ENCODE measurements at places on chromosomes 16 and 17.

DNA sequence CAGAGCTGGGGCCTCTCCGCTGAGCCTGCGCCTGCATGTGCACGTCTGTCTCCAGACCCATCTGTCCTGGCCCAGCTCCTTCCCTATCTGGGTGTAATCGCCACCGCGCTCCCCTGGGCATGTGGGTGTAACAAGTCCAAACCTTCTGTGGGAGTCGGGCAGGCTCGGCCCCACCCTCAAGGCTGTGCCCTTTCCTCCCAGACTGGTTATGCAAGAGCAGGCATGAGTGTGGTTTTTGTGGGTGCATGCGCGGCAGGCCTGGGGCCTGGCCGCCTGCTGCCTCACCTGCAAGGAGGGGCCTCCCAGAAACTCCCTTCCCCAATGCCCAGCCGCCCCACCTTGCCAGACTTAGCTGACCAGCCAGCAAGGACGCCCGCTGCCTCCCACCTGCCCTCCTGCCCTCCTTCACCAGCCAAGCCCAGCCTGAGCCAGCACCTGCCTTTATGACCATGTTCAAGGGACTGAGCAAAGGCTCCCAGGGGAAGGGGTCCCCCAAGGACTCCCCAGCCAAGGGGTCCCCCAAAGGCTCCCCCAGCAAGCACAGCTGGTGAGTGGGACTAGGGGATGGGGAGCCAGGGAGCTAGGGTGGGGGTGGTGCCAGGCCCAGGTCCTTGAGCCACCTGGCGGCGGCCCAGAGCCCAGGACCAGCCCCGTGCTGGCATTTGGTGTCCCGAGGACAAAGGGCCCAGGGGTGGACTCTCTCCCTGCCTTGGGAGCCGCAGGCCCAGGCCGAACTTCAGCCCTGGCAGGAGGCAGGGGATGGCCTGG lies at the start of gene EVPLL:
TSS of gene EVPLL (plus strand) at position 342 of the 768 bp plus-strand sequence. CDS start 3,160 bp downstream, outside the sequence.
- DNase-seq: peak; percentile 57

GRCh38 chr17:82863941-82864712 lies 24.3 kb upstream of the ZNF750 start:
- DNase-seq: peak; percentile 90

GRCh38 chr16:68802190-68802589 lies 41.1 kb upstream of the TANGO6 start:
- no peak for DNase-seq

DNA sequence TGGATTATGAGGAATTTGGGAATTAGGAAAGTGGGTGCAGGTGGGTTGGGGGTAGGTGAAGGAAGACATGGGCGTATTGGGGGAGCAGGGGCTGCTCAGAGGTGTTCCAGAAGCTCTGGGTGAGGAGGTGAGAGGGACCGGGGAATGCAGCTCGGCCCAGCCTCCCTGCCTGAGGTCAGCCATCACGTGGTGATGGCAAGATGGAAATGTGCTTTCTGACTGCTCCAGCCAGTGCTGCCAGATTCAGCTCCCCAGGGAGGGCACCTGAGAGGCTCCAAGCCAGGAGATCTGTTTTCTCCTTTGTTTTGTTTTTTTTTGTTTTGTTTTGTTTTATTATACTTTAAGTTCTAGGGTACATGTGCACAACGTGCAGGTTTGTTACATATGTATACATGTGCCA lies 35.2 kb upstream of the STH start:
- no peak for DNase-seq

GRCh38 chr16:1980030-1980769 lies 1.1 kb downstream of the NOXO1 start:
- no peak for DNase-seq

- no peak for DNase-seq
Measured at GRCh38 chr17:44188576-44189403, 2.0 kb downstream of the TMUB2 start.

- no peak for DNase-seq
Measured at GRCh38 chr17:80208050-80208449, 12.1 kb downstream of the SGSH start.

- peak; percentile 69 for DNase-seq
Measured at GRCh38 chr17:57993471-57994365, 5.7 kb upstream of the VEZF1 start.

- no peak for DNase-seq
Measured at GRCh38 chr16:79006765-79007164, 593.8 kb downstream of the MAF start.

Data from islet precursor cell (in vitro differentiated cells).